ENCODE measurements at places on chromosomes 2 and 18.

DNA sequence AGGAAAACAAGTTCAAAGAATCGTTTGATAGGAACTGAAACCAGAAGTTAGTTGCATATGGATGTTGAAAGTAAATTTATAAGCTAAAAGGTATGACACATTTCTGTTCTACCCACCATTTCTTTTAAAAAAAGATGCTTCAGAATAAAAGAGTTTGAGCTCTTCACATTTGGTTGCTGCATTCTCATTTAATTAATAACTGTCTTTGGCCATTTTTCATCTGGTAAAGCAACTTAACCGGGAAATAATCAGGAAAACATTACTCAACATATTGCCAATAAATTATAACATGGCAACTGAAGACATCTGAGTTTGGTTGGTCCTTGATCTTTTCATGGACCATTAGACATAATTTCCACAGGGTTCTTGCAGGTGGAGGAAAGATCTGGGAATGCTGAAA is 180.2 kb upstream of the TWIST2 start:
- no peaks in the 10 kb centered on the region for H3K27me3 ChIP-seq
- H3K27ac ChIP-seq: no peak overlapping the region
- no peaks in the 10 kb centered on the region for H3K4me1 ChIP-seq
- H3K4me3 ChIP-seq: no peak overlapping the region

DNA sequence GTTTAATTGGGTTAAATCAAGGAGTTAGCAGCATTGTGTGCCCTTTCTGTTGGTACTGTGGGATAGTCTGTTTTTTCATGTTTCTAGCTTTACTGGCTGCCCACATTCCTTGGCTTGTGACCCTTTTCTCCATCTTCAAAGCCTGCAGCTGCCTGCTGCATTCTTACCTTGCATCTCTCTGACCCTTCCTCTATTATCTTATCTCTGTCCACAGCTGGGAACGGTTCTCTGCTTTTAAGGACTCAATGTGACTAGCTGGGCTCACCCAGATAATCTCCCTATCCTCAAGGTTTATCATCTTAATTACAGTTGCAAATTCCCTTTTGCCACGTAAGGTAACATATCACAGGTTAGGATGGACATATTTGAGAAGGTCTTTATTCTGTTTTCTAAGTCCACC is 199.7 kb downstream of the KCNS3 start:
- H3K27me3 ChIP-seq: no peaks in the 10 kb centered on the region
- DNase-seq: no peak
- no peak overlapping the region for H3K4me3 ChIP-seq
- H3K27ac ChIP-seq: no peak overlapping the region

GRCh38 chr2:128421286-128421685 is 102.6 kb upstream of the HS6ST1 start:
- no peaks in the 10 kb centered on the region for H3K27me3 ChIP-seq
- H3K4me1 ChIP-seq: peaks cover 2% of the 10 kb centered on the region
- no peak for DNase-seq

DNA sequence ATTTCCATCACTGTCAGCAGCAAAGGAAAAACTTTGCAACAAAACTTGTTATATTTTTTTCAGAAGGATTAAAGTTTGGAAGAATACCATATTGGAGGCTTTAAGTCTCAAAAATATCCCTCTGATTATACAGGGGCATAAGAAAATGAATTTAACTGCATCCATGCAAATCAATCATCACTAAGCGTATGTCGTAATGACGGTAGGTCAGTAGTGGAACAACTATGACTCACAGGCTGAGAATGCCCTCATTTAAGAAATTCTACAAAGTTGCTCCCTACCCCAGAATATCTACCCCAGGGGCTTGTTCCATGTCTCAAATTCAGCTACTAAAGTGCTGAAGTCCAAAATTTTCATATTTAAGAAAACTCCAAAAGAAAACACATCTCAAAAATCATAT is 12.5 kb upstream of the NAB1 start:
- H3K36me3 ChIP-seq: no peaks in the 10 kb centered on the region
- H3K27me3 ChIP-seq: no peaks in the 10 kb centered on the region
- DNase-seq: no peak
- H3K4me1 ChIP-seq: no peaks in the 10 kb centered on the region
- no peak overlapping the region for H3K27ac ChIP-seq
- no peak overlapping the region for H3K4me3 ChIP-seq

DNA sequence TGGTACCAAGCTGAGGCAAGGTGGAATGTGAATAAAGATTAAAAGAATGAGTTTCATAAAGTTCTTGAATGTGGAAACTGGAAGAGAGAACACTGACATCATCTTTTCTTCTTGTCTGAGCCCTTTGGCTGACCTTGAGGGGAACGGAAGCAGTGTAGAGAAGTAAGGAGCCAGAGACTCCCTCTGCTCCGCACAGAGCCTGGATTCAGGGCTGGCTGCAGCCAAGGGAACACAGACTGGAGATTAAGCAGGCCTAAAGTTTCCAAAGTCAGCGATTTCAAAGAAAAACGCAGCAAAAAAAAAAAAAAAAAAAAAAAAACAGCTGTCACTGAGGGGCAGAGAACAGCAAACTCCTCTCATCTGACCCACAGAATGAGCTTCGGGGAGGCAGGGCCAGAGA is 19.3 kb upstream of the ALK start:
- DNase-seq: no peak
- no peaks in the 10 kb centered on the region for H3K4me1 ChIP-seq

- no peaks in the 10 kb centered on the region for H3K4me1 ChIP-seq
- H3K27me3 ChIP-seq: no peaks in the 10 kb centered on the region
- no peak overlapping the region for H3K4me3 ChIP-seq
- no peaks in the 10 kb centered on the region for H3K36me3 ChIP-seq
- H3K27ac ChIP-seq: no peak overlapping the region
These were observed 57.4 kb downstream of the CELF4 start for GRCh38 chr18:37508207-37508606.

GRCh38 chr2:205273627-205274026 is 408.7 kb upstream of the NRP2 start:
- H3K36me3 ChIP-seq: no peaks in the 10 kb centered on the region
- H3K27ac ChIP-seq: 0 out of 2 replicates have a peak overlapping the region, but pooled peaks have one; percentile 28
- DNase-seq: no peak
- peaks cover 15% of the 10 kb centered on the region for H3K4me1 ChIP-seq

GRCh38 chr2:60973705-60974104 is 43.8 kb upstream of the PEX13 start:
- H3K27me3 ChIP-seq: no peaks in the 10 kb centered on the region
- H3K36me3 ChIP-seq: no peaks in the 10 kb centered on the region
- no peak for DNase-seq
- H3K4me1 ChIP-seq: no peaks in the 10 kb centered on the region
- no peak overlapping the region for H3K4me3 ChIP-seq
- no peak overlapping the region for H3K27ac ChIP-seq

- DNase-seq: no peak
- H3K36me3 ChIP-seq: peaks cover 53% of the 10 kb centered on the region
- H3K27me3 ChIP-seq: no peaks in the 10 kb centered on the region
- H3K4me3 ChIP-seq: no peak overlapping the region
- no peaks in the 10 kb centered on the region for H3K4me1 ChIP-seq
These were observed 14.2 kb downstream of the PMS1 start for GRCh38 chr2:189798312-189799029.

DNA sequence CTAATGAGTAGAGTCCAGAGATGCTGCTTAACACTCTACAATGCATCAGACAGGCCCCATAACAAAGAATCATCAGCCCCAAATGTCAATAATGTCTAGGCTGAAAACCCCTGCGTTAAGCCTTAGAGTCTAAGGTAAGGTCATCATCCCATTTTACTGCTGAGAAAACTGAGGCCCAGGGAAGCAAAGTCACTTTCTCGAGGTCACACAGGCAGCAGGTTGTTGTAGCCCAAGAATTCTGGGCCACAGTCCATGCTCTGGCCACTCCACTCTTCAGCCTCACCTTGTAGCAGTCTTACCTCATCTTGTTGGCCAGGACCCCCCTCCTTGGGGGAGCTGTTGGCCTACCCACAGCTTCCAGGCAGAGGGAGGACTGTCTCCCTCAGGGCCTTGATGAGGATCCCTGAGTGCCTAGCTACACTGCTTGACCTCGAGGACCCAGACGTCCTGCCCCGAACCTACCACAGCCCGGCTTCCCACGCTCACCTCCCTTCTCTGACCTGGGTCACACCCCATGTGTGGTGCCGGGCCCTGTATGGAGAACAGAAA is 54.4 kb downstream of the SMAD7 start:
- H3K4me3 ChIP-seq: no peak overlapping the region
- no peaks in the 10 kb centered on the region for H3K27me3 ChIP-seq
- H3K27ac ChIP-seq: no peak overlapping the region
- no peaks in the 10 kb centered on the region for H3K36me3 ChIP-seq
- H3K4me1 ChIP-seq: no peaks in the 10 kb centered on the region

DNA sequence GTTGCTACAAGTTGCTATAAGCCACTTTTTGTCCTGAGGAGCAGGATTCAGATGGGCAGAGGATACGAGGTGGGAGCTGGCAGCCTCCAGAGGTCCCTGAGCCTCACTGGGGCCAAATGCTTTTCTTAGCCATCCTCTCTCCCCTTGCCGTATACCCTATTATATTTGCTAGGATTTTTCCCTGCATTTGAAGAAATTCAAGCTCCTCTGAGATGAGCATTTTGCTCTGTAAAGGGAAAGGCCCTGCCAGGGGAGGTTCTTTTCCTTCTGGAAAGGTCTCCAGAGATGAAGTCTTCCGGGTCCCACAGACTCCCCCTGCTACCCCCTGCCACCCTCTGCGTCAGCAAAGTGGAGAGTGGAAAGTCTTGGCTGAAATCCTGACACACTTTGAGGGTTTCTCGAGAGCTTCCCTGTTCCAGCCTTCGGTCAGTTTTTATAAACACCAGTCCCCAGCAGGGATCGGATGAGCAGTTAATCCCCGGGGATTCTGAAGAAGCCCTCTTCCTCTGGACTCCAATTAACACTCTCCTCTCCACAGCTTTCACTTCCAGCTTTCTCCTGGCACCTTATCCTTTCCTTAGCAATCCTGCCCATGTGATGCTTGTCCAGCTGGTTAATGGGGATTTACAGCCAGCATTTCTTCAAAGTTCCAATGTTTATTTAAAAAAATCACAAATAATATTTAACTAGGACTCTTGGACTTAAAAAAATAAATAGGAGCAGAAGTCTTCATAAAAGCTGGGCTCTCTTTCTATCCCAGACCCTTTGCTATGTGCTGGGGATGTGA is 13.1 kb downstream of the CYRIA start:
- no peak overlapping the region for H3K4me3 ChIP-seq
- H3K36me3 ChIP-seq: no peaks in the 10 kb centered on the region
- H3K27ac ChIP-seq: no peak overlapping the region
- 0 out of 2 replicates have a peak, but pooled peaks cover 3% of the 10 kb centered on the region for H3K4me1 ChIP-seq
- DNase-seq: no peak
